Naive thymus-derived CD8-positive, alpha-beta T cell (primary cell): ENCODE measurements at places on chromosomes 6 and 20.
A peak's percentile ranks its signal among the peaks of the same experiment; 100 is the strongest.

- no peak overlapping the region for H3K4me3 ChIP-seq
- DNase-seq = no peak
- no peaks in the 10 kb centered on the region for H3K36me3 ChIP-seq
- H3K4me1 ChIP-seq = no peaks in the 10 kb centered on the region
- H3K27ac ChIP-seq = no peak overlapping the region
- peaks cover 6% of the 10 kb centered on the region for H3K27me3 ChIP-seq
Measured at GRCh38 chr20:6169251-6169650, 46.4 kb upstream of the FERMT1 start.

DNA sequence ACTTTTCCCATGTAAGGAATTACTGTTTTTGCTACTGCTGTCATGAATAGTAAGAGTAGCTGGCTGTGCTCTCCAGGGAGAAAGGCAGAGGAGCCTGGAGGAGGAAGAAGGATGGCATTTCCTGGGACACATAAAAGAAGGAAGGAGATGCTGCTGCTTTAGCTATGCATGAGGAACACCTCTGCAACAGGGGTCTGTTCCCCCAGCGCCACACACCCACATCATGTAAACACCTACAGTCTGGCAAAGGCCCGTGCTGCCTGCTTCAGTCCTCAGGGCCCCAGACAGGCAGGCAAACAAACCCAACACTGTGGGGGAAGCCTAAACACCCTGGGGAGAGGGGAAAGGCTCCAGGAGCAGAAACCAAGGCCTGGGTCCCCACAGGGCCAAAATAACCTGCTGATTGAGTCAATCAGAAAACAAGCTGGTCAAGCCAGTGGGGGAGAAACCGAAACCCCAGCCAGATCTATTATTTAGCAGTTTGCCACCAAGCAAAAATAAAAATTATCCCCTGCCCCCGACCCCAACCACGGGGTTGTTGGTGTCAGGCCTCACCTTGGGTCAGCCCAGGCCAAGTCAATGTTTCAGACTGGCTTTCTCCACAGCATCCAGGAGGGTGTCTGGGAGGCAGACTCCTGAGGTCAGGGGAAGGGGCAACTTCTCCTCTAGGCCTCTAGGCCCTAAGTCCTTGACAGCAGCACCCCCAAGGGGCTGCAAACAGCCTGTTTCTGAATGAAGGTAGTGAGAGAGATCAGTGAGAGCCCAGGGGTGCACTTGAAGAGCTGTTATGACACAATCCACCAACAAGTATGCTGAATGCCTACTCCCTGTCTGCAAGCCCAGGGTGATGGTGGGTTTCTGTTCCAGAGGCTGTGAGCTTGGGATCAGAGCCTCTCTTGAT is 34.6 kb upstream of the SCUBE3 start:
- H3K27ac ChIP-seq = no peak overlapping the region
- no peak for DNase-seq
- no peaks in the 10 kb centered on the region for H3K36me3 ChIP-seq
- H3K4me3 ChIP-seq = no peak overlapping the region
- H3K27me3 ChIP-seq = peaks cover 6% of the 10 kb centered on the region

GRCh38 chr20:39990692-39991091 is 698.3 kb downstream of the MAFB start:
- no peaks in the 10 kb centered on the region for H3K36me3 ChIP-seq
- no peaks in the 10 kb centered on the region for H3K27me3 ChIP-seq
- H3K4me3 ChIP-seq = no peak overlapping the region
- no peaks in the 10 kb centered on the region for H3K4me1 ChIP-seq

DNA sequence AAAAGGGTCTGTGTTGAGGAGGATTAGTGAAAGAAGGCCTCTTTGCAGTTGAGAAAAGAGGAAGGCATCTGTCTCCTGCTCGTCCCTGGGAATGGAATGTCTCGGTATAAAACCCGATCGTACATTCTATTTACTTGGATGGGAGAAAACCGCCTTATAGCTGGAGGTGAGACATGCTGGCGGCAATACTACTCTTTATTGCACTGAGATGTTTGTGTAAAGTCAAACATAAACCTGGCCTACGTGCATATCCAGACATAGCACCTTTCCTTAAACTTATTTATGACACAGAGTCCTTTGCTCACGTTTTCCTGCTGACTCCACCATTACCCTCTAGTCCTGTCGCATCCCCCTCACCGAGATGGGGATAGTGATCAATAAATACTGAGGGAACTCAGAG is 4.5 kb downstream of the TDP2 start:
- H3K27ac ChIP-seq = no peak overlapping the region
- no peak for DNase-seq
- peaks cover 74% of the 10 kb centered on the region for H3K4me1 ChIP-seq
- no peak overlapping the region for H3K4me3 ChIP-seq

DNA sequence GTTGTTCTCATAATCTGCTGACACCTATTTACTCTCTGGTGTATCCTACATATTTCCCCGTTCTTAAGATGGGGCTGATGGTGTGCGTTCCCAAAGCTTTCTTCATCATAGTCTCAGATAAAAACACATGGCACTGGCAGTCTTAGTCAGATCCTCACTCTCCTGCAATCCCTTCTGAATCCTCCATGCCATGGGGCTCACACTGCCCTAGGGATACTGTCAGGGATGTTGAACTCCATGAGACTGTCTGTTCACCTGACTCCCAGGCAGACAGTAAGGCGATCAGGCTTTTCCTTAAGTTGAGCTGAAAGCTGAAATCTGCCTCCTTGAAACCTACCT is 76.0 kb downstream of the SLX4IP start:
- peaks cover 29% of the 10 kb centered on the region for H3K4me1 ChIP-seq
- peaks cover 5% of the 10 kb centered on the region for H3K36me3 ChIP-seq
- peak overlapping the region; percentile 68 for H3K27ac ChIP-seq
- H3K27me3 ChIP-seq = no peaks in the 10 kb centered on the region

DNA sequence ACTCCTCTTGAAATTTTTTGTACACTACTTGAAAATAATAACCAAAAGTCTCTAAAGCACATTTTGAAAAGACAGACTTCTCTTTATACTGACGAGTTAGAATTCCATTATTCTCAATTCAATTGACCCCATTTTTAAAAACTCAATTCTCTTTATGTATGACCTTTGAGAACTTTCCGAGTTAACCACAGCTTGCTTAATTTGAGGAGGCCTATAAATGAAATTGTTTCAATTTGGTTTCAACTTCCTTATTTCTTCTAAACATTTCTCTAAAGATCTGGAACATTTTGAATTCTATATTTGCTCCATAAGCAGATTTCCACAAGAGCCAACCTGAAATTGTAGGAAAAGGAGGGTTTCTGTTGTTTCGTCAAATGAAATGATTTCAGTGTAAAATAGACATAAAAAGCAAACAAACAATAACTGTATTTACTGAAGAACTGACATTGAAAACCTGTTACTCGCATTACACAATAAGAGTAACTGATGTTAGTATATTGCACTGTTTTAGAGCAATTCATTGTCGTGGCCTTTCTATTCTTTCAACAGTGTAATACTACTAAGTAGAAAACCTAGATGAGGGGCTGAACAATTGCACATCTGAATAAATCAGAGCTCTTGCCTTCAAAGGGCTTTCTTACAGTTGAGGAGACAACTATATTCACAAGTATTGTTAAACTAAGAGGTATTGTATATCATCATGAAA is 223.6 kb downstream of the HIVEP2 start:
- no peaks in the 10 kb centered on the region for H3K36me3 ChIP-seq
- H3K27ac ChIP-seq = no peak overlapping the region
- no peaks in the 10 kb centered on the region for H3K4me1 ChIP-seq
